ENCODE measurements at places on chromosomes 5 and 9.

DNA sequence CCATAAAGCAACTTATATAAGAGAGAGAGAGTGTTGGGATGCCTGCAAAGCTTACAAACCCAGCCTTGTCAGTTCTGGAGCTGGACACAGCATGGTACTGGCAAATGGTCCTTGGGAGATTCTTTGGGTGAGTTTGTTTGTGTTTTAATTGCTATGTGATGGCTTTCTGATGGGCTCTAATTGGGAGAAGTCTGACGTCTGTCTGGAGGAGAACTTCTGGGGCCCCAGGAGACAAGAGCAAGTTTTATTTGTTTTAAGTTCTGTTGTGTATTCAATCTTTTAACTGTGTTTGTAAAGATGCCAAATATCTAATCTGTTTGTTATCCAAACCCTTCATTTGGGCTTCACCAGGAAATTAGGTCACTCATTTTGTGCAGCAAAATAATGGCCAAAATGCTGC lies 50.3 kb upstream of the AFAP1L1 start:
- DNase-seq, result no peak

GRCh38 chr5:94776167-94776566 lies 157.7 kb downstream of the SLF1 start:
- peak; percentile 15 for DNase-seq

DNA sequence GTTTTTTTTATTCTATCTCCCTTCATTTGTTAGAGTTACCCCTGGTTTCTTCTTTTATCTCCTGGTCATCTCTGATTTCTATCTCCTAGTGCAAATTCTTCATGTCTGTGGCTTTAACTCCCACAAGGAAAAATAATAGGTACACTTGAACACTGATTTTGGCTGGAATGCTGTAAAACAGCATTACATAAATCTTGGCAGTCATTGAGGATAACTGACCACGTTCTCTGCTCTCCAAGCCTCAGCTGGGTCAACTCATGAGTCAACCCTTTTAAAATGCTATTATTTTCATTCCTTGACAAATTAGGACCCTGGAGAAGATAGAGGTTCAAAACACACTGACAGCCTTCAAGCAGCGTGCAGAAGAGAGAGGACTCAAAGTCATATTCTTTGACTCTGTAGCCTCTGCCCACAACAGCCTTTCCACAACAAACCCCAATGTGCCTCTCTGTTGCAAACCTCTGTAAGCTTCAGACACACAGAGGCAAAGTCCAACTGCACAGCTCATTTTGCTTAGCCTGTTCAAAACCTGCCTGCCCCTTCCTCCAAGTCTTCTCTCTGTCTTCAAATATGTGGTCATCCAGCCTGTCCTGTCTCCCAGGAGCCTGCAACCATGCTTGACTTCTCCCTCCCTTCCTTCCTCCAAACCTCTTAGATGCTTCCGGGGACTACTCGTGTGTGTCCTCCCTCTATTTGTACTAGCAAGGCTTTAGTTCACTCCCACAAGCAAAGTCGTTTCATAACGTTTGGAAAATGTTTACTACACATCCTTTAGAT lies 398.4 kb downstream of the MED10 start:
- DNase-seq, result no peak

DNA sequence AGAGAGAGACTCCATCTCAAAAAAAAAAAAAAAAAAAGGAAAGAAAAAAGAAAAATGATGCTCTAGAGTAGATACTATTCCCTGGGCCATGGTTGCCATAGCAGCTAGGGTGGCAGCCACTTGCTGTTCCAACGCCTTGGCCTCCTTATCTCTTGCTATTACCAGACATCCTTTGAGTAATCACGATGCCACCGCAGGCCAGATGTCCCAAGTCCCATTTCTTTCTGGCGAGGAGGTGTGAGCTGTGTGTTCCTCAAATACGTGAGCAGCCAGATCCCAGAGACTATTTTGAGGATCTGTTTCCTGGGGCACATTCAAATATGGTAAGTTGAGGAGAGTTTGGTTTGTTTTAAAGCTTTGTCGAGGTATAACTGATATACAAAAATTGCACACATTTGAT lies 23.4 kb upstream of the GFPT2 start:
- DNase-seq, result no peak

DNA sequence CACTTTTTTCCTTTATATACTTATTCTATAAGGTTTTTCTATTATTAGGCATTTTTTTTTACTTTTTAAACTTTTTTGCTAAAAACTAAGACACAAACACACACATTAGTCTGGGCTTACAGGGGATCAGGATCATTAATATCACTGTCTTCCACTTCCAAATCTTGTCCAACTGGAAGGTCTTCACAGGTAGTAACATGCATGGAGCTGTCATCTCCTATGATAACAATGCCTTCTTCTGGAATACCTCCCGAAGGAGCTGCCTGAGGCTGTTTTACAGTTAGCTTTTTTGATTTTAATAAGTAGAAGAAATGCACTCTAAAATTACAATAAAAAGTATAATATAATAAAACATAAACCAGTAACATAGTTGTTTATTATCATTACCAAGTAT lies 345.5 kb upstream of the PTGER4 start:
- DNase-seq, result no peak

GRCh38 chr5:17431272-17432050 lies 66.6 kb upstream of the TAF11L2 start:
- no peak for DNase-seq

GRCh38 chr9:13149454-13149853 lies 130.0 kb downstream of the MPDZ start:
- DNase-seq, result peak; percentile 65

DNA sequence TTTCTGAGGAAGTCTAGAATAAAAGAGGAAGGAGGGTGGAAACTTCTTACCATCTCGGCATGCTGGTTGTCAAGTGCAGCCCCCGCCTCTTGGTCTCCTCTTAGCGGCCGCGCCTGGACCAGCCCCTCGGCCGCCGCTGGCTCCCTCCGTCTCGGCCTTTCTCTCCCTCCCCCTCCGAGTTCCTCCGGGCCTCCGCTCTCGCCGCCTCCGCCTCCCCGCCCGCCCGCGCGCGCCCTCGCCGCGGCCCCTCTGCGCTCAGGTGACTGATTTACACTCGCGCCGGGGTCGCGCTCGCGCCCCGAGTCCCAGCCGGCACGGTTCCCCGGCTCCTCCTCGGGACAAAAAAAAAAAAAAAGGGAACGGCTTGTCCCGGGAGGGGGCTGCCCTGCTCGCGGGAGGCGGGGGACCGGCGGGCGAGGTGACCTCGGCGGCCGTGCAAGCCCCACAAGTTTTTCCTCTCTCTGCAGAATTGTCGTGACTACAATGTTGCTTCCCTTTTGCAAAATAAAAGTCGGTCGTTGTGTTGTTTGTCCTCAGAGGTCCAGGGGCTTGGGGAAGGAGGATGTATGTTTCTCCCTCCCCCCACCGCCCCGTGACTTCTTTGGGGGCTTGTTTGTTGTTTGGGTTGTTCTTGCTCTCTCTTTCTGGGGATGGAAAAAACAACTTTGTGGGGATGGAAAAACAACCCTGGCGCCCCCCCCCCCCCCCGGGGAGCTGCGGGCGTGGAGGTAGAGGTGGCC lies at the start of gene BNC2:
TSS of gene BNC2 (minus strand) at position 75 of the 740 bp plus-strand sequence. CDS start at position 53, 22 bp downstream.
- peak; percentile 11 for DNase-seq

- DNase-seq, result no peak
These were observed 173.8 kb downstream of the PCSK1 start for GRCh38 chr5:96259151-96259772.

DNA sequence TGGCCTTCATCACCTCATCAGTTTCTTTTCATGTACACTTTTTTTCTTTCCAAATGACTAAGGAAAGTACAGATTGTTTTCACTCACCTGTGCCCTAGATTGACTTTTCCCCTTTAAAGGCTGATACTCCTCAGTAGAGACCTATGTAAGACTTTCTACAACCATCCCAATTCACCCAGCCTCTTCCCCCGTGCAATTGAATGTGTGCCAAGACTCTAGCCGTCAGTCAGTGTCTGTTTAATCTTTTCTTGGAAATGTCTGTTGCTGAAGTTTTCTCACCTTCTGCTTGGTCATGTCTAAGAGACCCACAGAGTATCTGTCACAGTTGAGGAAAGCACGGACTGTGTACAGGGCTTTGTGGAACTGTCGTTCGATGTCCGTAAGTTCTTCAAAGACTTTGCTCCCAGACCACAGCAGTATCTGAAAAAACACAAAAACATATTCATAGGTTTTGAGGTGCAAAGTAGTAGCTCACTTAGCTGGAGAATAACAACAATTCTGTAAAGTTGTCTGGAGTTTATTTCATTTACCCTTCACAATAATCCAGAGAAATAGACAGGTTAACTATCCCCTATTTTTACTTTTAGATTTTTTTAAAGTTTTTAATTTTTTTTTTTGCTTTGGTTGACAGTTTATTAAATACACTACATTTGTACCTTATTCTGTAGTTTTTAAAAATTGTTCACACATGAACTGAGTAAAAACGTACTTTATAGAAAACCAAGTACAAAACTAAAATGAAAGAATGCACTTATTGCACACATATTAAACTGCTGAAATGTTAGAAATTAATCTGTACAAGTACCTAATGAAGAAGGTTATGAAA lies 13.6 kb downstream of the PDE6A start:
- no peak for DNase-seq

DNA sequence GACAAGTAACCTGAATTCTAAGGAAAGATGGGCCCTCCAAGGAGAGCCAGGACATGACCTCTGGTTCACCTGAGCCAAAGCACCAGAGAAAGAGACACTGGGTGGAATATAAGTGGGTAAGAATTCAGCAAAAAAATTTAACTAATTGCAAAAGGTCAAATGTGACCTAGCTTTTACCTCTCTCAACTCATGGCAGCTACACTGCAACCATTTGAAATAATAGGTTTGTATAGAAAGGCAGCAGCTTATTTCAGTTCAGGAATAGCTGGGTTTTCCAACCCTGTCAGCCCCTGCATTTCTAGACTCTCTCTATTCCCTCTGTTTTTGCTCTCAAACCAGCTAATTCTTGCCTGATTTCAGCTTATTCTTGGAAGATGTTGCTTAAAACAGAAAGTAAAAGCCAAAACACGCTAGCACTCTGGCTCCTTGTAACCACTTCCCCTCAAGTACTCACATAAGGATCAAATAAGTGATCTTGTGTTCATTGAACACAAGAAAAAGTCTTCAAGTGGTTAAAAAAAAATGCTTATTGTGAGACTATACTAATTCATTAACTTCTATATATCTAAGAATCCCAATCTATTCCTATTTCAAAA lies 101.1 kb upstream of the NR4A3 start:
- no peak for DNase-seq

Data from NCI-H2171 treated with DMSO at 0.1 percent for 48 hours (cell line).